ENCODE measurements at places on chromosomes 6 and 20.

- DNase-seq: no peak
Observed at GRCh38 chr6:107124934-107125348, 9.6 kb upstream of the BEND3 start.

DNA sequence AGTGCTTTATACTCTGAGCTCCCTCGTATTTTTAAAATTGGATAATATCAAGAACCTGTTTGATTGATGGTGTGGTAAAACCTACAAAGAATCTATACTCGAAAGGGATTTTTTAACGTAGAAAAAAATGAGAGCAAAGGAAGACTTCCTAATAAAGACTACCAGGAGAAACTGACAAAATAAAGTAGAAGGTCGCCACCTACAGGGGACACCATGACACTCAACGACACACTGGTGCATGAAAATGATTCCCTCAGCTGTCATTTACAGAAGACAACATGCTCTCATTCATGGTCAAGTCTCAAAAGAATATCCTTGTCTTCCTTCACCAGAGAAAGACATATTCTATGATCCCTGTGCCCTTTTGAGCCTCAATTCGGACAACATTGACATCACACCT lies 10.1 kb upstream of the NHSL1 start:
- no peak for DNase-seq

- peak; percentile 56 for DNase-seq
Observed at GRCh38 chr6:168365422-168366165, 46.0 kb upstream of the DACT2 start.

GRCh38 chr6:50655848-50656453 lies 57.4 kb upstream of the TFAP2D start:
- no peak for DNase-seq

- no peak for DNase-seq
Observed at GRCh38 chr6:13188306-13188705, 140.0 kb downstream of the TBC1D7 start.

DNA sequence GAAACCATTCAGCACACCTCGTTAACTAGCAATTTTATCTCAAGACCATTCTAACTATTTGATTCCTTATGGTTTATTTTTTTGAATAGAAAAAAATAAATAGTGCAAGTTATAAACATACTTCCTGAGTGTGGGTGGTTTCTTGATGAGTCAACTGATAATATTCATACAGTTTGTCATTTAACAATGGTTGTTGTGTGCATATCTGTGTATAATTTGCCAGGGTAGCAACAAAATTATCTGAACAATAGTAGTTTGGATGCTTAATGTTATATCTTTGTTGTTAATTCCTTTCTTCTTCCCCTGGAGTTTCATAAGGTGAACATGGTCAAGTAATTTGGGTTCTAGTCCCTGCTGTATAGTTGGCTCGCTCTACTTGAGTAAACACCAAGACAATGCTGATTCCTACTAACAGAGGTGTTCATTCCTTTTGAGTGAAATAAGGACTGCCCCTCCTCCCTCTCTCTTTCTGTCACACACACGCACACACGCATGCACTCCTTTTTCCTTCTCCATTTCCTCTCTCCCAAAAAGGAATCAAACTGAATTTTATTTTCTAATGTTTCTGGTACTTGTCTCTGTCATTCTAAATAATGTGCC lies 938.1 kb upstream of the EPHA7 start:
- no peak for DNase-seq

DNA sequence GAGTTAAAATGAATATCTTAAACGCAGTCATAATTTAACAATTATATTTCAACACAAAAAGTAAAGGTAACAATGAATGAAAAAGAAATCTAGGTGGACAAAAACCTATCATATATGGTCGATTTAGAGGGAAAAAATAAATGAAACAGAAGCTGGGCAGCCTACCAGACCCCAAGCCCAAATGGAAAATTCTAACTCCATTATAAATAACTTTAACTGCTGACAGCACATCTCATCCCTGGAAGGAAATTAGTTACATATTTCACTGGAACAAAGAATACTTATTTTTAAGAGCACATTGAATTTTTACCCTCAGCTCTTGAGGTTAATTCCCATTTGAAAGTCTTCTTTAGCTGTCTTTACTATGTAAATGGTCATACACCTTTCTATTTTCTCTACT lies 39.1 kb downstream of the COL12A1 start:
- no peak for DNase-seq

DNA sequence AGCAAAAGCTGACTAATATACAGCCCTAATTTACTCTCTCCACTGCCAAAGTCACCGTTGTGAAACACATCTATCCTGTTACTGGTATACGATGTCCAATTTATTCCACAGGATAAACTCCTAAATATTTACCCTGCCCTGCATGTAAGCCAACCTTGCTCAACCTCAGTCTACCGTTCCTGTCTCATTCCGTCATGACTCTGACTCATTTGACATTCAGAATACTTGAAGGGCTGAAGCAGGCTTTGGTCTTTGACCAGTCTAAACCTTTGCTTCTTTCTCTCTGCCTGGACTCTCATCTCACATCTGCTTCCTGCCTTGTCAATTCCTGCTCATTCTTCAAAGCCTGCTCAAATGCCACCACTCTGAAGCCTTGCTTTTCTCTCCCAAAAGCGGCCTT lies 157.5 kb downstream of the SCP2D1 start:
- no peak for DNase-seq

DNA sequence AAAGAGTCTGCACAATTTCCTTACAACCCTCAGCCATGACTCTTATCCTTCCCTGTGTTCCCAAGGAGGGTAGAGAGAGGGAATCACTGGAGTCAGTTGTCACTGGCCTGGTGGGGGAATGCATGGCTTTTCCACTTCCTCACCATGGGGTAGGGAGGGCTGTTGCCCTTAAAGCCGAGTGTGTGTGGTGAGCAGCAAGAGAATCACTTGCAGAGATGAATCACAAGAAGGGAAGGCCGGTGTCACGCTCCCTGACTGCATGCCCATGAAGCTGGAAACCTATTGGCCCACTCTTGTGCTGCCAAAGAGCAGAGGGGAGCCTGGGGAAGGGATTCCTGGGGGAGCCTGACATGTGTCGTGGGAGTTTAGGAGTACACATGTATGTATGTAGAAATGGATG lies 18.1 kb upstream of the BMP6 start:
- DNase-seq: no peak

DNA sequence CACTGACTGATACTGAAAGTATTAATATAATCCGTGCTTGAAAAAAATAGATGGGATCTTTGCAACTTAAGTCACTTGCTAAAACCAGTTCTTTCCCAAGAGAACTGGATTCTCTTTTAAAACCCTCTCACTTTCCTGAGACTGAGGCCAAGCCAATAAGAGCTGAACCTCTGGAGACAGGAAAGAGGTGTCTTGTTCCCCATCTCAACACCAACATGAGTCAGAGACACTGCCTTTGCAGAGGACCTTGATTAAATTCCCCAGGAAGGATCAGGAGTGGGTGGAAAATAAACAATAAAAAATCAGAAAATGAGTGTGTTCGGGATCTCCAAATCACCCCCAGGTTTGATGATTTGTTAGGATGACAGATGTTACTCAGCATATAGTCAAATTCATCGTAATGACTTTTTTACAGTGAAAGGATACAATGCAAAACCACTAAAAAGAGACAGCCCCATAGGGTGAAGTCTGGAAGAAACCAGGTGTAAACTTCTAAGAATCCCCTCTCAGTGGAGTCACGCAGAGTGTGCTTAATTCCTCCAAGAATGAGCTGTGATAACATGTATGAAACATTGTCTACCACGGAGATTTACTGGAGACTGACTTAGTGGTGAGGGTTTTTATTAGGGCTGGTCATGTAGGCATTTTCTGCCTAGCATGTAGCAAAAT lies 122.8 kb upstream of the BEND3 start:
- no peak for DNase-seq

GRCh38 chr20:64005394-64005793 lies 24.5 kb downstream of the PRPF6 start:
- DNase-seq: no peak

Measured in tibial artery (tissue), 4 donors.